ENCODE measurements at places on chromosomes 5 and 9. TPM values are rescaled to one million over a fixed set of nuclear protein-coding genes. Genes with fewer than 3 reads are reported as not detected.

DNA sequence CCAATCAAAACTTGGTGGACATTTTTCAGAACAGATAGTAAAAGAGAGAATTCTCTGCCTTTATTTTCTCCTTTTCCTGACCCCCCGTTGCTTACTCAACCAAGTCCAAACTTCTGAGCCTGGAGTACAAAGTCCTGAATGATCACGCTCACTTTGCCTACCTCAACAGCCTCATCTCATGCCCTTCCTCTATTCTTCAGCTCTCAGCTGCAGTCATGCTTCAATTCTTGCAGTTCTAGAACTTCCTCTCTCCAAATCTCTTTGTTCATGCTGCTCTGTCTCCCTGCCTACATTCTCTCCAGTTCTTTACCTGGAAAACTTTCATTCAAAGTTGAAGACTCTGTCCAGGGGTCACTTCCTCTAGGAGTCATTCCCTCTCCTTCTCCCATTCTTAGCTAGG is 398.5 kb upstream of the SLC24A2 start:
- H3K4me1 ChIP-seq, result no peaks in the 10 kb centered on the region
- no peak overlapping the region for H3K27ac ChIP-seq
- H3K27me3 ChIP-seq, result peaks cover 2% of the 10 kb centered on the region
- H3K4me3 ChIP-seq, result no peak overlapping the region
- no peak for DNase-seq
- H3K36me3 ChIP-seq, result no peaks in the 10 kb centered on the region

DNA sequence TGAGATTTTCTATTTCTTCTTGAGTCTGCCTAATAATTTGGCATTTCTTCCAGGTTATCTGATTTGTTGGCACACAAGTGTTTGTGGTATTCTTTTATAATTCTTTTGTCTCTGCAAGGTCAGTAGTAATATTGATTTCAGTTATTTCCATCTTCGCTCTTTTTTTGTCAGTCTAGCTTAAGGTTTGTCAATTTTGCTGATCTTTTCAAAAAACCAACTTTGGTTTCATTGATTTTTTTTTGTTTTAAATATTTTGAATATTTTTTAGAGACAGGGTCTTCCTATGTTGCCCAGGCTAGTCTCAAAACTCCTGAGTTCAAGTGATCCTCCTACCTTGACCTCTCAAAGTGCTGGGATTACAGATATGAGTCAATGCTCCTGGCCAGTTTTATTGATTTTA is 162.8 kb downstream of the BARX1 start:
- no peak overlapping the region for H3K4me3 ChIP-seq
- H3K36me3 ChIP-seq, result no peaks in the 10 kb centered on the region

GRCh38 chr5:109601736-109602135 is 88.0 kb upstream of the MAN2A1 start:
- H3K36me3 ChIP-seq, result no peaks in the 10 kb centered on the region
- no peak overlapping the region for H3K4me3 ChIP-seq
- H3K27me3 ChIP-seq, result no peaks in the 10 kb centered on the region
- DNase-seq, result no peak

DNA sequence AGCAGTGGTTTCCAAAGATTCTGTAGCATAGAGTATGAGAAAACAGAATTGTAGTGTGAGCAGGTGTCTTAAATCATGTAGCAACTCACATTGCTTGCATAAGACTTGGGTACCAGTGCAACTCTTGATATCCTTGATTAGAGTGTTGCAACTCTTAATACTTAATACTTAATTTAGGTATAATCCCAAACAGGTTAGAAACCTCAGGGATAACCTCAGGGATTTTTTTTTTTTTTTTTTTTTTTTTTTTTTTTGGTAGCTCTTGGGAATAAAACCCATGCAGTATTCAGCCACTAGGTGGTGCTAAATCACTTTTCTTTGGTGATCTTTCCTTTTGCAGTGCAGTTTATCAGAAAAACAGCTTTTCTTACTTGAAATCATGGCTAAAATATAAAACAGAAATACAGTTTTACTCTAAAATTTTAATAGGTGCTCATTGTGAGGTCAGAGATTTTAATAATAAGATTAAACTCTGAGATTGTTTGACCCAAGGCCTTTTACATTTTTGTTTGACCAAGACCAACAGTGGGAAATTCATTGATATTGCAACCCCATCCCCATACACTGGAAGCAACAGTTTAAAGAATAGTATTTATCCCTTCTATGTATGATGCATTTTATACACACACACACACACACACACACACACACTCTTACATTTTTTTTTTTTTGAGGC is 55.3 kb downstream of the ERAP1 start:
- DNase-seq, result peak; percentile 82
- H3K27me3 ChIP-seq, result no peaks in the 10 kb centered on the region
- H3K4me1 ChIP-seq, result no peaks in the 10 kb centered on the region
- no peak overlapping the region for H3K27ac ChIP-seq
- peaks cover 25% of the 10 kb centered on the region for H3K36me3 ChIP-seq

DNA sequence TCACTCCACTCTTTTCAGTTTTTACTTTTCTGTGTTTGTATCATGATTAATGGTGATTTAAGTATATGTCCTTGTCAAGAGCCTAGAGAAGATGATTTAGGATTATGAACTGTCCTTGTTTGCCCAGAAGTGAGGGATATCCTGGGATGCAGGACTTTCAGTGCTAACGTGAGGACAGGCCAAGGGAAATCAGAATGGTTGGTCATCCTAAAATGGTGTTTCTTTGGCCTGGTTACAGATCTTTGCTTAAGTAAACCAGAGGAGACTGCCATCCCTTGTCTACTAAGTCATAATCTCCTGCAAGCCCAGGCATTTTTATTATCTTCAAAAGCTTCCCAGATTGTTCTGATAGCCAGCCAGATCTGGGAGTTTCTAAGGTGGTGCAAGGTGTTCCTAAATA is 22.3 kb upstream of the DPYSL3 start:
- no peak overlapping the region for H3K27ac ChIP-seq
- DNase-seq, result no peak
- no peak overlapping the region for H3K4me3 ChIP-seq
- H3K27me3 ChIP-seq, result no peaks in the 10 kb centered on the region

DNA sequence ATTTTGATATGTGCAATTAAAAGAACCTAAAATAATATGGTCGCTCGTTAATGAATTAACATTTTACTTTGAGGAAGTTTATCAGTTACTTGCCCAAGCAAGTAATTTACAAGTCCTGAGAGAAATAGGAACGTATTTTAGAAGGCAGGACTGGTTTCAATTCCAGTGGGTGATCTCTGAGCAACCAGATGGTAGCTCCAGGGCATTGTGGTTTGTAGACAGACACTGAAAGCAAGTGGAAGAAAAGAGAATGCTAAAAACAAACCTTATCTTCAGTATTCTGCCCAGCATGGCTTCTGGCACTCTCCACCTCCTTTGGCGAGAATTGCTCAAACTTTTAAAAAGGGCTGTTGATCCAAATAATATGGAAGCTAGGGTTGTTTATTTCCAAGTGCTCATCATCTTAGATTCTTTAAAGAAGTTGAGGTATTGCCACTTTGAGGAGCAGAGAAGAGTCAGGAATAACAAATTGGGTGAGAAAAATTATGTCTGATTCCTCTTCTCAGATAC is 31.8 kb upstream of the ERAP2 start:
- no peak overlapping the region for H3K27ac ChIP-seq
- peak; percentile 35 for DNase-seq
- no peaks in the 10 kb centered on the region for H3K4me1 ChIP-seq
- H3K4me3 ChIP-seq, result no peak overlapping the region
- no peaks in the 10 kb centered on the region for H3K27me3 ChIP-seq

DNA sequence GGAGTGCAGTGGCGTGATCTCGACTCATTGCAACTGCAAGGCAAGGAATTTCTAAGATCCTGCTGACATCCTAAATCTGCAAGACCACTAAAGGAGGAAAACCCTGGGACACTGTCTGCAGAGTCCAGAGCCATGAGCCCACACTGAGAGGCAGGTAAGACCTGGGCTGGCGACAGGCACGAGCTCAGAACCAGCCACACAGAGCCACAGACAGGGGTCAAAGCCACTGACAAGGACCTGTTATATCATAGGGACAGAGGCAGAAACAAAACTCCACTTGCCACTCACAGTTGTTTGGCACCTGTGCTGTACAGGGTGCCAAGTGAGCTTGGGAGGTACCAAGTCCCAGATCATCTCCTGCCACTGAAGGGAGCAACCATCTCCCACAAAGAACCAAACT is 34.2 kb downstream of the IPPK start:
- H3K36me3 ChIP-seq, result peaks cover 17% of the 10 kb centered on the region
- H3K4me3 ChIP-seq, result no peak overlapping the region
- no peaks in the 10 kb centered on the region for H3K27me3 ChIP-seq
- DNase-seq, result no peak
- no peaks in the 10 kb centered on the region for H3K4me1 ChIP-seq

DNA sequence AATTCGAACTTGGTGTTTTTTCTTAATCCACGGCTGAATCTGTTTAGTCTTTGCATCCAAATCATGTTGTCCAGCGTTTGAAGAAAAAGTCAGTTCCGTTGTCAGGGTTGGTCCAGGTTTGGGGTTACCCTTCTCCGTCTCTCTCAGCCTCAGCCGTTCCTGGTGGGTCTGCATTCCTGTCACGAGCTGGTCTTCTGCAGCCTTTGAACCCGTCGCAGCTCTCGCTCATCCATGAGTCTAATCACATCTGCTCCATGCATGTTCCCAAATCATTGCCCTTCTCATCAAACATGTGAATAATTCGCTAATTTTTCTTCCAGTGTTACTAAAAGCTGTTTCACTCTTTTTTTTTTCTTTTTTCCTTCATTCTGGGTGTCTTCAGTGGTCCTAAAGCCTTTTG is 39.0 kb upstream of the EXOC3 start:
- H3K27me3 ChIP-seq, result no peaks in the 10 kb centered on the region
- H3K4me1 ChIP-seq, result peaks cover 18% of the 10 kb centered on the region
- H3K4me3 ChIP-seq, result no peak overlapping the region

- DNase-seq, result peak; percentile 34
- H3K4me3 ChIP-seq, result no peak overlapping the region
- no peaks in the 10 kb centered on the region for H3K27me3 ChIP-seq
- no peak overlapping the region for H3K27ac ChIP-seq
- H3K36me3 ChIP-seq, result no peaks in the 10 kb centered on the region
These were observed 365.1 kb upstream of the RIOK2 start for GRCh38 chr5:97547999-97548738.

- no peaks in the 10 kb centered on the region for H3K4me1 ChIP-seq
- DNase-seq, result no peak
These were observed 65.8 kb downstream of the KIAA1958 start for GRCh38 chr9:112552229-112553056.

DNA sequence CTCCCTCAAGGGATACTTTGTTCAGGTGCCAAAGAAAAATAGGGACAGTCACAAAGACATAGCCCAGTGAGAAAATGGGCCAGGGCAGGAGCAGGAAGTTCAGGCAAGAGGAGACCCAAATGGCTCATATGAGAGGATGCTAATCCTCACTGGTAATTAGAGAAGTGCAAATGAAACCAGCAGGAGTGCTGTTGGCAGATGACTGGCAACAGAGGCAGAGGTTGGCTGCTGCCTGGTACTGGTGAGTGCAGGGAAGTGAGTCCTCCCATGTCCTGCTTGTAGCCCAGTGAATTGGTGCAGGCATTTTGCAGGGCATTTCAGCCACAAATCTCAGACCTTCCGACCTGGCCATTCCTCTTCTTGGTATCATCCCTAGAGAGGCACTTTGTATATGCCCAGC is 23.5 kb downstream of the ODF2 start:
- H3K4me1 ChIP-seq, result no peaks in the 10 kb centered on the region
- no peak for DNase-seq
- H3K4me3 ChIP-seq, result no peak overlapping the region
- no peaks in the 10 kb centered on the region for H3K27me3 ChIP-seq
- no peak overlapping the region for H3K27ac ChIP-seq

DNA sequence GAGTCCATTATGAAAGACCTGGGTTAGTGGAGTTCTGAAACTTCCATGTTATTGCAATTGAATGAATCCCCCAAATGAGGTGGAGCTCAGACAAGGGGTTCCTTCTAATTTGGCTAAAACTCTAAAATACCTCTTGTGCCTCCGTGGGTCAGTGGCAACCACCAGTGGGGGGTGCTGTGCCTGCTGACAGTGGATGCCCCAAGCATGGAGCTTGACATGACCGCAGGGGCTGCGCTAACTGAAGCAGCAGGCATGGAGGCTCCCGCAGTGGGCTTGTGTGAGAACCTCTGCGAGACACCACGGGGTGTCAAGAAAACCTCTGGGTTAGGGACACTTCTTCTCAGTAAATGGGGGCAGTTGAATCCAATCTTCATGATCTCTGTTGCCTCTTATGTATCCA is 200.5 kb downstream of the DRD1 start:
- no peak for DNase-seq
- no peaks in the 10 kb centered on the region for H3K27me3 ChIP-seq
- H3K27ac ChIP-seq, result no peak overlapping the region
- peaks cover 18% of the 10 kb centered on the region for H3K4me1 ChIP-seq
- H3K36me3 ChIP-seq, result no peaks in the 10 kb centered on the region

DNA sequence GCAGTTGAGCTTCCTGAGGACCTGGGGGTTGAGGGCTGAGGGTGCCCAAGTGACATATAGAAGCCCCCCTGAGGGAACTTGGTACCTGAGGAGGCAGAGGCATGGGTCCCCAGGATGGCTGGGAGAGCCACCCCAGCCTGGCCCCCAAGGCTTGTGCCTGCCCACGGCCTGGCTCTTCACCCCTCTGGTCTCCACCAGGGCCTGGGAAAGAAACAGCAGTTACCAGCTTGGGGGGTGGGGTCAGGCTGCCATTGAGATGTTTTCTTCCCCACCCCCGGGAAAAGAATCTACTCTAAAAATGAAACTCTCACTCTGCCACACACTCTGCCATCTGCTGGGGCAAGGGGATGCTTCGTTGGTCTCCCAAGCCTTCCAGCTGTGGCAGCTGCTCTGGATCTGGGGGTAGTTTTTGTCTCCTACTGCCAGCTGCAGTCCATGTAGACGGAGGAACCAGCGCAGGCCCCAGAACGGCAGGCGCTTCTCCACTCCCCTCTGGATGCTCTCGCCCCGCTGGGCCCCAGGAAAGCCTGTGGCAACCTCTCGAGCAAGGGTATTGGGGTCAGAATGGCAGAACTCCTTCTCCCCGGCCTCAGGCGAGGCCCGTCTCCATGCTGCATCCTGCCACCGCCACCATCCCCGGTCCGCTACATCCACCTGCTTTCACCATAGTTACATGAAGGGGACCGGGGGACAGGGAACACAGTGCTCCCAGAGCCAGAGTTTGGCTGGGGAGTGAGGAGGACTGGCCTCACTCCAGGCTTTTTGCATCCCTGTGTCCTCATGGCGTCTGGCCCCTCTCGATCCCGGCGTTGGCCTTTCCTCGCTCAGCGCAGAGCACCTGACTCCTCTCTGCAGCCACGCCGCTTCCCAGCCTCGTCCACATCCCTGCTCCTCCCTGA is 123.5 kb downstream of the DAB2IP start:
- H3K4me3 ChIP-seq, result no peak overlapping the region
- peaks cover 9% of the 10 kb centered on the region for H3K36me3 ChIP-seq
- no peak overlapping the region for H3K27ac ChIP-seq
- no peak for DNase-seq
- peaks cover 12% of the 10 kb centered on the region for H3K4me1 ChIP-seq

GRCh38 chr9:93513606-93514005 is 60.2 kb upstream of the FAM120AOS start:
- DNase-seq, result no peak
- no peaks in the 10 kb centered on the region for H3K36me3 ChIP-seq
- no peak overlapping the region for H3K27ac ChIP-seq
- peaks cover 11% of the 10 kb centered on the region for H3K4me1 ChIP-seq

- H3K27me3 ChIP-seq, result no peaks in the 10 kb centered on the region
- no peaks in the 10 kb centered on the region for H3K36me3 ChIP-seq
- H3K4me1 ChIP-seq, result no peaks in the 10 kb centered on the region
These were observed 869.4 kb upstream of the NUDT12 start for GRCh38 chr5:104431981-104432380.

GRCh38 chr9:9054354-9054992 is 1254.9 kb upstream of the DMAC1 start:
- no peak overlapping the region for H3K27ac ChIP-seq
- H3K27me3 ChIP-seq, result no peaks in the 10 kb centered on the region

CYLC2 gene
- polyA plus RNA-seq, result not detected

GRM6 gene
- not detected for polyA plus RNA-seq

PCDHGA12 gene
- polyA plus RNA-seq, result 14.1 TPM

ANXA6 gene
- polyA plus RNA-seq, result 421 TPM

GRAMD2B gene
- polyA plus RNA-seq, result 26.8 TPM

ITGA1 gene
- 115 TPM for polyA plus RNA-seq

CAMK4 gene
- 5.9 TPM for polyA plus RNA-seq

GRPEL2 gene
- 15.3 TPM for polyA plus RNA-seq

All from fibroblast of lung (primary cell).